Activated naive CD4-positive, alpha-beta T cell treated with anti-CD3 and anti-CD28 coated beads for 36 hours (primary cell): ENCODE measurements at places on chromosomes 4 and X. TPM values are rescaled to one million over a fixed set of nuclear protein-coding genes. Genes with fewer than 3 reads are reported as not detected.
A peak's percentile ranks its signal among the peaks of the same experiment; 100 is the strongest.

The IL2 gene
- 142 TPM for total RNA-seq

The CHST7 gene
- 0.79 TPM for total RNA-seq

The EXOC1L gene
- not detected for total RNA-seq

The CYSLTR1 gene
- 2.1 TPM for total RNA-seq

DNA sequence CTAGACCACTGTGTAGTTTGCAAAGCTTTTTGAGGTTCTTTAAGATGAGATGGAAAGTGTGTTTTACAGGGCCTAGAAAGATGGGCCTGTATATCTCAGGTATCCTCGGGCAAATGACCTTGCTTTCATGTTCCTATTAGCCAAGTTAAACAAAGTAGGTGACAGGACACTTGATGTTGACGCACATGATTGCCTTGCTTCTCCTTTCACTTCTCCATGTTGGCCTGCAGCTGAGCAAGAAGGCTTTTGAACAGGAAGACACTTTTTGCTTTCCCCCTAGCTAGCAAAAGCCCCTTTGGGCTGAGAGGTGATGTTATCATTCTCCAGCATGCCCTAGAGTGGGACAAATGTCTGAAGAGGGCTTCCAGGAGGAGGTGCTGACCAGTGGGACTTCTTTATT lies 202.1 kb downstream of the GPC3 start:
- no peak for DNase-seq

- DNase-seq, result no peak
Measured at GRCh38 chr4:89175611-89176010, 64.3 kb downstream of the TIGD2 start.

DNA sequence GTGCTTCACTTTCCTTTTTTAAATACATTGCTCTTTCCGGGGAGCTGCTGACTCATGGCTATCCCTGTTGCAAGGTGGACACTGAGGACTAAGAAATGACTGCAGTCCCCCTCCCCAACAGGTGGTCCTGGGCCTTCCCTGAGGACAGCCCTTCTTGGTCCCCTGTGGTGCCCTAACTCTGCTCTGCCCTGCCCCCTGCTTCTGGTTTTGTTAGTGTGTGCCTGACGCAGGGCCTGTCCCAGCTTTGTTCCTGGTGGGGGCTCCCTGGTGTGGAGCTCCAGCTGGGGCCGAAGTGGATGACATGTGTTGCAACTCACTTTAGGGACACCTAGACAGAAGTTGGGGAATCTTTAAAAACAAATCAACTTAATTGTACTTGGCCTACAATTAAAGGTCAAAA lies 81.9 kb downstream of the TMEM144 start:
- DNase-seq, result no peak

DNA sequence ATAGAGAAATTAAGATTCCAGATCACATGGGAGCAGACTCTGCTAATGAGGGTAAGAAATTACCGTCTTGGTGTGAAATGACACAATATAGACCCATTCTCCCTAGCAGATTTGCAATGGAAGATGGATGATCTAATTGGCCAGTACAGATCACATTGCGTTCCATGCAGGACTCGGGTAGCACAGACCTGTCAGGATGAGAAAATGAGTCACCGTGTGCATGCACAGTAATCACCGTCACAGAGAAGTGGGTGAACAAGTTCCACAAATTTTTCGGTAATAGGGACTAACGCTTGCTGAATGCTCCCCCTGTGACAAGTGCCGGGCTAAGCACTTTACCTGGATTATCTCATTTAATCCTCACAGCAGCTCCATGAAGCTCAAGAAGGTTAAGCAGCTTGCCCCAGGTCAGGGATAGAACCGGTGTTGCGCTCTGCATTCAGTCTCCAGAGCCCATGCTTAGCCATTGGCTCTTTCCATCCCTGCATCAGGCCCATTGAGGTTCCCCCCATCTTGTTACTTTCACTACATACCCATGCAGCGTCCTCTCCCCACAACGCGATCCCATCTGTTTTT lies 375.6 kb downstream of the FBXW7 start:
- no peak for DNase-seq

- DNase-seq, result peak; percentile 59
Measured at GRCh38 chr4:87007528-87008446, 73.0 kb downstream of the AFF1 start.

DNA sequence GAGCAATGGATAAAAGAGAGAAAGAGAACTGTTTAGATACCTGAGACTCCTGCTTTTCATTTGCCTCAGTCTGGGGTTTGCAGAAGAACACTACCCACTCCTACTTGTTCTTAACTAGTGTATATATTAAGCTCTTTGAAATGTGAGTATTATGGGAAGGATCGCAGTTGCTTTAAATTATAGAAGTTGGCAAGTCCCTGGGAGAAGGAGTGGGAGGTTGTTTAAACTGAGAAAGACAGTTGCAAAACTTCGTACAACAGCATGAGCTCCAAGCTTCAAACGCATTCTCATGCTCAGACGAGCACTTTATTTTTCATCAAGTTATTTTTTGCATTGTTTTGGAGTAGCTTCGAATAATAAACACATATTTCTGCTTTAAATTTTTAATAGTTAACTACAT lies 88.1 kb upstream of the C1QTNF7 start:
- DNase-seq, result no peak

DNA sequence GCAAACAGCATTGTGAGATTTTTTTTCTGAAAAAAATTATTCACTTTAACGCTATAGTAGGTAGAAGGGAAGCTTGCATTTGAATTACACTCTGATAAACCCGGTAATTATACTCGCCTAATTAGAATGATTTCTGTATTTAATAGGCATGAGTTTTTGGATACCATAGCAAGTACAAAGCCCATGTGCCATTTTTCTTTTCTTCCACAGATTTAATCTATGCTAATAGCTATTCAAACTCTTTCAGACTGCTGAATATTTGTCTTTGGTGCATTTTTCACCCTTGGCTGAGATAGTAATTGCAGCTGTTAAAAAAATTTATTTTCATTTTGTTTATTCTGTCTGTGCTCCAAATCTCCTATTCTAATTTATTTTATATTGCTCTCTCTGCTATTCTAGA lies 113.0 kb downstream of the EGF start:
- DNase-seq, result no peak

- no peak for DNase-seq
Measured at GRCh38 chr4:2789793-2790582, 2.9 kb upstream of the SH3BP2 start.

- DNase-seq, result no peak
Measured at GRCh38 chrX:73785493-73785892, 222.5 kb downstream of the CHIC1 start.

- DNase-seq, result no peak
Measured at GRCh38 chrX:44784241-44784640, 59.6 kb upstream of the DUSP21 start.

GRCh38 chrX:71859637-71860036 lies 51.0 kb upstream of the NHSL2 start:
- peak; percentile 58 for DNase-seq

GRCh38 chrX:101009090-101009489 lies 39.6 kb downstream of the ARL13A start:
- DNase-seq, result no peak
